CD4-positive, alpha-beta T cell treated with Interleukin-2 at 100 ng/mL for 4 hours (primary cell): ENCODE measurements at places on chromosomes 11 and 22.

DNA sequence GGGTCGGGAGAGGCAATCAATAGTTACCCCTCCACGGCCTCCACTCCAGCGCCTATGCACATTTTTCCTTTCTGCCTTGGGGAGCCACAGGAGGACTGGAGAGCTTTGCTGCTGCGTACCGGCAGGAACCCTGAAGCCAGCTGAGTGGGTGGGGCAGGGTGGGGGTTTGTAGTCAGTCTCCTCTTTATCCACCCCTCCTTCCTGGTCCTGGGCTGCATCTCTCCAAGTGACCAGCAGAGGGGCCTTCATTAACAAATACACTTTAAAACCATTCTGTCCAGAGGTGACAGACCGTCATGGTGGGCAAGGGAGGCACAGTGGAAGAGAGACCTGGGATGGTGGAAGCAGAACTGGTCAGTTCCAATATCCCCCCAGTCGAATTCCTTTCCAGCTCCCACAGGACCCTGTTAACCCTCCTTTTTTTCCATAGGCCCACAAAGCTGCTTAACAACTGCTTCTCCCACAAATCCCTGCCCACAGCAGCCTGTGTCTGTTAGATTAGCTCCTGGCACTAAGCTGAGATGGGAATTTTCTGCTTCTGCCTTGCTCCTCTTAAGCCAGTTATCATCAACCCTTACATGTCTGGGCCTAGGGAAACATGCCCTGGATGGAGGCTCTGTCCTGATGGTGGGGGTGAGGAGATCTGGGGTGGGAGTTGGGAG is 3.9 kb upstream of the ABCG4 start:
- DNase-seq, result peak; percentile 33

DNA sequence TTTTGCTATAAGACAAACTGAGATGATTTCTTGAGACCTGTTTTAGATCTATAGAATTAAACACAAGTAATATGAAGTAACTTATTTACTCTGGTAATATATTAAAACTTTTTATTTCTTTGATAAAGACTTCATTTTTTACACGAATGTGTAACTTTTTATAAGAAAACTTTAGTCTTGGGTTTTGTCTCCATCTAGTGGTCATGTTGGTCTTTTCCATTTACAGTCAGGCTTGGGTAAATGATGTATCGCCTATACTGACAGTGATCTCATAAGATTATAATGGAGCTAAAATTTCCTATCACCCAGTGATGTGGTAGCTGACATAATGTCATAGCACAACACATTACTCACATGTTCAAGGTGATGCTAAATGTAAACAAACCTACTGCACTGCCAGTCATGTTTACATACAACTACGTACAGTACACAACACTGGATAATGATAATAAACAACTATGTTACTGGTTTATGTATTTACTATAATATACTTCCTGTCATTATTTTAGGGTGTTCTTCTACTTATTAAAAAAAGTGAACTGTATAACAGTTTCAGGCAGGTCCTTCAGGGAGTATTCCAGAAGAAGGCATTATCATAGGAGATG is 7.5 kb upstream of the C11orf97 start:
- DNase-seq, result peak; percentile 71

- no peak for DNase-seq
These were observed 1060.1 kb downstream of the NTM start for GRCh38 chr11:132430429-132431062.

GRCh38 chr11:82988936-82989627 is 82.6 kb downstream of the RAB30 start:
- no peak for DNase-seq

- DNase-seq, result no peak
These were observed 206.2 kb downstream of the MAML2 start for GRCh38 chr11:96136613-96137298.

GRCh38 chr11:59558270-59558643 is 46.9 kb downstream of the OR4D9 start:
- DNase-seq, result no peak
